Right atrium auricular region (tissue), 2 donors: ENCODE measurements at places on chromosomes 6 and 20. TPM values are rescaled to one million over a fixed set of nuclear protein-coding genes. Genes with fewer than 3 reads are reported as not detected.

- DNase-seq: no peak
Measured at GRCh38 chr20:49549801-49550551, 18.0 kb downstream of the PTGIS start.

- no peak for DNase-seq
Measured at GRCh38 chr6:66065313-66065712, 358.3 kb upstream of the EYS start.

- no peak for DNase-seq
Measured at GRCh38 chr6:113632220-113632864, 224.8 kb upstream of the MARCKS start.

The SUMO4 gene
- 1.3 TPM for total RNA-seq

DNA sequence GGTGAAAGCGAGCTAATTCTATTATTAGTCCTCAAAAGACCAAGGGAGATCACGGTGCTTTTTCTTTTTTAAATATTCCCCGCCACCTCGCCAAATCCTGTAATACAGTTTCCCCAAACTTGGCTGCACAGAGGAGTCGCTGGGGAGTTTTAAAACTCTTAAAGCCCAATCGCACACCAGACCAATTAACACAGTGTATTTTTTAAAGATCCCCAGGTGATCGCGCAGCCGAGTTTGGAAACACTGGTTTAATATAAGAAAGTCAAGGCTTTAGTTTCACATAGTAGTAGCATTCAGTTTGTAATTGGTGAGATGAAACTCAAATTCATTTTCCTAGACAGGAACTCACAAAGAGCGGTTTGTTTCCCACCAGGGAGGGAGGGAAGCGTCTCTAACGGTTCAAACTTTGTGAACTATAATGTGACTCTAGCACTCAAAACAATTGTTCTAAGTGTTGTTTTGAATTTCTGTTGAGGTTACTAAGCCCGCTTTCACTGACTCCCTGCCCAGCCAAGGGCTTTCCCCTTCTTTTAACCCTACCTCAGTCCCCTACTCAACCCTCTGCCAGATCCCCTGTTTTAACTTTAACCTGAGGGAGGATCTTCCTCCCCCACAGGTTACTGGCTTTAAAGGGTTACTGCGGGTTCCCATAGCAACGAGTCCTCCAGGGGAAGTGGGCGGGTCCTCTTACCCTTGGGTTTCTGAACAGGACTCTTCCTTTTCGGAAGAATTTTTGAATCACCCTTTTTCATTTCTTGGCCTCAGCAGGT lies 25.7 kb upstream of the BTBD3 start:
- peak; percentile 61 for DNase-seq

GRCh38 chr20:47038566-47039560 lies 144.2 kb downstream of the EYA2 start:
- DNase-seq: peak; percentile 66

- DNase-seq: no peak
Measured at GRCh38 chr20:45972500-45973183, 639 bp upstream of the ZNF335 start.

The VSTM2L gene
- total RNA-seq: 303 TPM

The NMBR gene
- not detected for total RNA-seq

The RBM24 gene
- 133 TPM for total RNA-seq

DNA sequence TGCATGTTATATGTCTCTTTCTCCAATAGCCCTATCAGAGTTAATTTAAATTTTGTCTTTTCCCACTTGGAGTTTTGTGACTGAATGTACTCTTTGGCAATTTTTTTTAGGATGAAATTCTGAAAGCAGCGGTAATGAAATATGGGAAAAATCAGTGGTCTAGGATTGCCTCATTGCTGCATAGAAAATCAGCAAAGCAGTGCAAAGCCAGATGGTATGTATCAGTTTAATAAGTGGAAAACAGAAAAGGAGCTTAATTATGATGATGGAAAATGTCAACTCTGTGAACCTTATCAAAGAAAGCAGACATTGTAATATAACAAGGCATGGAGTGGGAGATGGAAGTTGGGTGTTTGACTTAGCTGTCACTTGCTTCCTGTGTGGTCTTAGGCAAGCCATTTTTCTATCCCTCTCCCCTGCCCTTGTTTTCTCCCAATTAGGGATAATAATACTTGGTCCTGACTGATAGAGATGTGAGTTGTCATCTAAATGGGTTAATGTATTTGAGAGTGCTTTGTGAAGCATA lies 2.7 kb downstream of the CDC5L start:
- no peak for DNase-seq

GRCh38 chr20:24691901-24692351 lies 222.5 kb downstream of the SYNDIG1 start:
- DNase-seq: peak; percentile 54

- no peak for DNase-seq
Measured at GRCh38 chr6:50724381-50725124, 11.2 kb downstream of the TFAP2D start.
